ENCODE measurements at places on chromosomes 1 and 21.

DNA sequence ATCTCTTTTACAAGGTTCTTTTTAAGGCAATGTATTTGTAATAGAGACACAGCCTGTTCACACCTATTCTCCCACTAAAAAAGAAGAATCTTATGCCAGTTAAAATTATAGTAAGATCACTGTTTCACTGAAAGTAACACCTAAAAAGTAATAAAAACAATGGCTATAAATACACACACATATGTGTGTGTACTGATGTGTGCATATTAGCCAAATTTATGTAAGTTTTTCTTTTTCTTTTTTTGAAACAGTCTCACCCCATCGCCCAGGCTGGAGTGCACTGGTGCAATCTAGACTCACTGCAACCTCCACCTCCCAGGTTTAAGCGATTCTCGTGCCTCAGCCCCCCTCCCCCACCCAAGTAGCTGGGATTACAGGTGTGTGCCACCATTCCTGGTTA is 56.8 kb upstream of the SLC30A10 start:
- DNase-seq: no peak

GRCh38 chr1:188825471-188825870 is 1652.2 kb downstream of the BRINP3 start:
- no peak for DNase-seq

GRCh38 chr1:182549346-182549745 is 39.7 kb downstream of the RNASEL start:
- DNase-seq: no peak

- DNase-seq: no peak
Measured at GRCh38 chr21:38903690-38904139, 98.0 kb downstream of the ETS2 start.

DNA sequence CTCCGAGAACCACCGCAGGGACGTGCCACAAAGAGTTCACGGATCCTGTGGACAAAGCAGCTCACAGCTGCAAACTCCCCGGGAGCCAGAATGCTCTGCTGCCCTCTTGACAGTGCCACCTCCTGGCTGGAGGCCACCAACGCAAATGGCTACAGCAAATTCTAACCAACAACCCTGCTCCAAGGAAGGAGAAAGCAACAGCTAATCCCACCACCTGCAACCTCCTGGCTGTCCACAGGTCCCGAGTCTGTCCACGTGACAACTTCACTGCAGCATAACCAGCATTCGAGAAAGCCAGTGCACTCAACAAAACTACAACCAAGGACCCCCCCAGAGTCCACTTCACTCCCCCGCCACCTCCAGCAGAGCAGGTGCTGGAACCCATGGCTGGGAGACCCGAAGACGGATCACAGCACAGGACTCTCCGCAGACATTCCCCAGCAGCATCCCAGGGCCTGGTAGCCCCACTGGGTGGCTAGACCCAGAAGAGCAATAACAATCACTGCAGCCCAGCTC is 17.3 kb downstream of the POFUT2 start:
- no peak for DNase-seq

Data from stimulated activated CD8-positive, alpha-beta memory T cell treated with anti-CD3 and anti-CD28 coated beads, Interleukin-12 subunit alpha, Interleukin-12 subunit beta, amount 100 ng/mL, for 1 hour (primary cell).